ENCODE measurements at places on chromosomes 4 and X.

DNA sequence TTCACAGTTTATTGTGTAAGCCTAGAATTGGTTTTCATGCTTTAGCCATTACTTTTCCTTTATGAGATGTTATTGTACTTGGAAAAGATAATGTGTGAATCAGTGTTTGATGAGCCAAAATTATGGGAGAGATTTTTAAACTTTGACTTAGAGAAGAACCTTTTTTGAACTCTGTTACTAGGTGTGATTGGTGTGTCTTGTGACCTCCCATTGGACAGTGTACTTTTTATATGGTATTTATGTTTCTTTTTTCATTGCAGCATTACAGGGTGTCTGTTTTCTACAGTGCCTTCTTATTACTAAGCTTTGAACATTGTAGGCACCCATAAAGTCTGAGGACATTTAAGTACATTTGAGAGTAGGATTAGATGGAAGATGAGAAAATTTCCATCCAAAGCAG, 91.1 kb downstream of the SLC4A4 start:
- no peak for DNase-seq

GRCh38 chrX:9867226-9867625, 81.0 kb downstream of the SHROOM2 start:
- DNase-seq = no peak

DNA sequence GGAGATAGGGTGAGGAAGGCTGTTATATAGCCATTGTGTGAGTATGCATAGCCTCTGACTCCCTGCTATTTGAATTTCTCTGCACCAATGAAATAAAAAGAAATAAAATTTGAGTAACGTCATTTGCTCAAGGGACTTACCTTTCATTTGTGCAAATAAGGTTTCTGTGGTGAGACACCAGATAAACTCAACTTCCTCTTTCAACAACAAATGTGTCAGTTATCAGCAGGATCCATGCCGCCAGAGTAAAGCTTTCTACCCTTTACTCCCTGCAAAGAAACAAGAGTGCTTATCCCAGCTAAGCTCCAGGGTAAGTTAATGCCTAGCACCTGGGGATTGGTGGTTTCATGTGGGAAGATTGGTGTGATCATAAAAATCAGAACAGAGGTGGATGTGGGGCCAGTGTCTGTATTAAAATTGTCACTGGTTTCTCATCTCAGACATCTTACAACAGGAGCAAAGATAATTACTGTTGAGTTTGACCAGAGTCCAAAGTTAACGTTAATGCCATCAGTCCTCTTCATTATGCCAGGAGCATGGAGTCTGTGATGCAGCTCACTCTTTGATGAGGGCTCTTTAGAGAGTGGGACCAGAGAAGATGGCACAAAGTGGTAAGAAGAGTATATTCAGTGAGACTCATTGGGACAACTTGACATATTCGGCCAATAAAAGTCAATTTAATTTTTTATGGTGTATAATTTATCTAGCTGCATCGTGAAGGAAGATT, at the start of gene P2RY10:
TSS of gene P2RY10 (plus strand) at position 206 of the 727 bp plus-strand sequence. CDS start 15,130 bp downstream, outside the sequence.
- no peak for DNase-seq

DNA sequence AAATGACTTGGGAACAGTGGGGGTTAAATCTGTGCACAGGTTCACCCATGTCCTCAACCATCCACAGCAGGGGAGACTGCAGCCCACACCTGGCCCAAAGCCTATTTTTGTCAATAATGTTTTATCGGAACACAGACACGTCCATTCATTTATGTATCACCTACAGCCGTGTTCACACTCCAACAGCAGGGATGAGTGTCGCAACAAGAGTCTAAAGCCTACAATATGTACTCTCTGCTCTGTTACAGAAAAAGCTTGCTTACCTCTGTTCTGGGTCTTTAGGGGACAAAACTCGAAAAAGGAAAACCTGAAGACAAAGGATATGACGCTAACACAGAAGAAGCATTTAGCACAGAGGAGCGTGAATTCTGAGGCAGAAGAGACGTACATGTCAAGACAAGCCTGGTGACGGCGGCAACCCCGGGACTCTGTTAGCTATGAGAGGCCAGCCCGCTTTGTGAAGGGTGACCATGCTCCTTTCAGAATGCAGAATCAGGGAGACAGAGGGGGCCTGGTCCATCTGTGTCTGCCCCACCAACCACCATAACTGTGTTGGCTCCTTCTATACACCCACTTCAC, 45.5 kb downstream of the AFAP1 start:
- DNase-seq = no peak

GRCh38 chr4:48079972-48080391, 54.1 kb downstream of the TXK start:
- DNase-seq = no peak

GRCh38 chrX:72238721-72239475, at the start of gene ERCC6L:
Gene ERCC6L (minus strand): TSS chrX:72239027. CDS start chrX:72238911, 116 bp downstream.
- peak; percentile 66 for DNase-seq

GRCh38 chr4:139761461-139761860, 95.8 kb downstream of the MGST2 start:
- no peak for DNase-seq

DNA sequence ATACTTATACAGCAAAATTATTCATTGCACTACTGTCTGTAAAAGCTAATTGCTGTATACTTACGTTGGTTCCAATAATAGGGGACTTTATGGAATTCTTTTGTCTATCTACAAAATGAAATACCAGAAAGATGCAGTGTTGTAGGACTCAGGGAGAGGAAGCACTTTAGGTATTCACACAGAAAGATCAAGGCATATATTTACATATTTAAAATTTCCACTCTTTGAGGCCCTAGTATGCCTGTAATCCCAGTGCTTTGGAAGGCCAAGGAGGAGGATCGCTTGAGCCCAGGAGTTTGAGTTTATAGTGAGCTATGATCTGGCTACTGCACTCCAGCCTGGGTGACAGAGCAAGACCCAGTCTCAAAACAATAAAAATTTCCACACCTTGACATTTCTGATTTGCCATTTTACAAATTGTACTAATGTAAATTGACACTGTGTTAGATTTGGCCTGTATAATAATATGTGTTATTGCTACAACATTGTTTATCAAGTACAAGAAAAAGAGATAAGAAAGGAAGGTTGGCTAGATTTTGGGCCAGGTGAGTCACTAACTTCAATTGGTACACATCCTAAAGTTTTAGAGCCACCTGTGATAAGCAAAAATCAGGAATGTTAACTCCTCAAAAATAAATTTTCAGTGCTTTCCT, 35.1 kb downstream of the ADGRA3 start:
- DNase-seq = no peak

DNA sequence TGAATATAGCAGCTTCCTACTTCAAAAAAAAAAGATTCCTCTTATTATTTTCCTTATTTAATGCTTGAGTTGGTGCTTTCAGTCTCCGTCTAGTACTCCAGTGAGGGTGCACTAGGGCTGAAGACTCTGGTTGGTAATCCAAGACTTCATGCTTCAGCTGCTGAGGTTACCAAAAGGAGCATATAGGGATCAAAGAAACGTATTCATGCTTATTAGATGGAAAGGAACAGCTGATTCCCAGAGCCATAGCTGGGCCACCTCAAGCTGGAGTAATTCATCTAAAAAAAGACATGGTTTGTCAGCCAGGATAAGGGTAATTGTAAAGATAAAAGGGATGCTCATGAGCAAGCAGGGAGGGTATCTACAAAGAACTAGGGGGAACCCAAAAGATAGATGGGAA, 131.7 kb upstream of the FAM47B start:
- no peak for DNase-seq

DNA sequence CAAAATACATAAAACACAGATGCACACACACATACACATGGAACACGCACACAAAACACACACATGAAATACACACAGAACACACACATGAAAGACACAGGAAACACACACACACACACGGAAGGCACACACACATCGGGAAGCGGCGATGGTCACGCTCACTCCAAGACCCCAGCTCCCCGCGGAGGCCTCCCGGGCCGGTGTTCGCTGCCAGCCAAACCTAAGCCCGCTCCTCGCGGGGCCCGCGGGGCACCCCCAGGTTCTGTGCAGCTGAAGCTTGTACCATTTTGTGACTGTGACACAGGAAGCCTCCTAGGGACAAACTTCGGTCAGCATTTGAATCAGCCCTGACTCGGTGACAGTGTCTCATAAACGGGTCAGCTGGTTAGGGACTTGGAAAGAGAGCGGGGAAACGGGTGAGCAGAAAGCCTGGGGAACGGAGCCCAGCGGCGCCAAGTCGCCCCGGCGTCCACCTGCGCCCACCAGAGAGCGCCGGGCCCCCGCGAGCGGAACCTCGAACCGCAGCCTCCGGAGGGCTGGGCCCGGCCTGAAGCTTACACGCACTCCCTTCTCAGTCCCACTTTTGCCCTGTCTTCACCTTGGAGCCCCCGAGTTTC, 32.1 kb downstream of the F11 start:
- DNase-seq = no peak

- no peak for DNase-seq
These were observed 45.9 kb downstream of the USP11 start for GRCh38 chrX:47278691-47279090.

- DNase-seq = no peak
These were observed 28.1 kb downstream of the SPANXC start for GRCh38 chrX:141214196-141214595.

GRCh38 chr4:13957871-13958270, 330.3 kb upstream of the BOD1L1 start:
- DNase-seq = no peak

DNA sequence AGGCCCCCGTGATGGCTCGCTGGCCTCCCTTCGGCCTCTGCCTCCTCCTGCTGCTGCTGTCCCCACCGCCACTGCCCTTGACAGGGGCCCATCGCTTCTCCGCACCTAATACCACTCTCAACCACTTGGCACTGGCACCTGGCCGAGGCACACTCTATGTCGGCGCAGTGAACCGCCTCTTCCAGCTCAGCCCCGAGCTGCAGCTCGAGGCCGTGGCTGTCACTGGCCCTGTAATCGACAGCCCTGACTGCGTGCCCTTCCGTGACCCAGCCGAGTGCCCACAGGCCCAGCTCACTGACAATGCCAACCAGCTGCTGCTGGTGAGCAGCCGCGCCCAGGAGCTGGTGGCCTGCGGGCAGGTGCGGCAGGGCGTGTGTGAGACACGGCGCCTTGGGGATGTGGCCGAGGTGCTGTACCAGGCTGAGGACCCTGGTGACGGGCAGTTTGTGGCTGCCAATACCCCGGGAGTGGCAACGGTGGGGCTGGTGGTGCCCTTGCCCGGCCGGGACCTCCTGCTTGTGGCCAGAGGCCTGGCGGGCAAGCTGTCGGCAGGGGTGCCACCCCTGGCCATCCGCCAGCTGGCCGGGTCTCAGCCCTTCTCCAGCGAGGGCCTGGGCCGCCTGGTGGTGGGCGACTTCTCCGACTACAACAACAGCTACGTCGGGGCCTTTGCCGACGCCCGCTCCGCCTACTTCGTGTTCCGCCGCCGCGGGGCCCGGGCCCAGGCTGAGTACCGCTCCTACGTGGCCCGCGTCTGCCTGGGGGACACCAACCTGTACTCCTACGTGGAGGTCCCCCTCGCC, 3.0 kb downstream of the PLXNB3 start:
- no peak for DNase-seq

DNA sequence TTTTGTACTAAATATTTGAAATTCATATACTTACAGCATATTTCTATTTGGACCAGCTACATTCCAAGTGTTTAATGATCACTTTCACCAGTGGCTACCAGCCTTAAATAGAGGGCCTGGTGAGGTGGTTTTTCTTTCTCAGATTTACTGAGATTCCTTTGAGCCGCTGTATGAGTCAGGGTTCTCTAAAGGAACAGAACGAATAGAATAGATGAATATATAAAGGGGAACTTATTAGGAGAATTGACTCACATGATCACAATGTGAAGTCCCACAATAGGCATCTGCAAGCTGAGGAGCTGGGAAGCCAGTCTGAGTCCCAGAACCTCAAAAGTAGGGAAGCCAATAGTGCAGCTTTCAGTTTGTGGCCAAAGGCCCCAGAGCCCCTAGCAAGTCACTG, 146.2 kb upstream of the TLL1 start:
- DNase-seq = no peak

- no peak for DNase-seq
These were observed 1.8 kb downstream of the PROM1 start for GRCh38 chr4:16082041-16082425.
